ENCODE measurements at places on chromosomes 13 and 19.

DNA sequence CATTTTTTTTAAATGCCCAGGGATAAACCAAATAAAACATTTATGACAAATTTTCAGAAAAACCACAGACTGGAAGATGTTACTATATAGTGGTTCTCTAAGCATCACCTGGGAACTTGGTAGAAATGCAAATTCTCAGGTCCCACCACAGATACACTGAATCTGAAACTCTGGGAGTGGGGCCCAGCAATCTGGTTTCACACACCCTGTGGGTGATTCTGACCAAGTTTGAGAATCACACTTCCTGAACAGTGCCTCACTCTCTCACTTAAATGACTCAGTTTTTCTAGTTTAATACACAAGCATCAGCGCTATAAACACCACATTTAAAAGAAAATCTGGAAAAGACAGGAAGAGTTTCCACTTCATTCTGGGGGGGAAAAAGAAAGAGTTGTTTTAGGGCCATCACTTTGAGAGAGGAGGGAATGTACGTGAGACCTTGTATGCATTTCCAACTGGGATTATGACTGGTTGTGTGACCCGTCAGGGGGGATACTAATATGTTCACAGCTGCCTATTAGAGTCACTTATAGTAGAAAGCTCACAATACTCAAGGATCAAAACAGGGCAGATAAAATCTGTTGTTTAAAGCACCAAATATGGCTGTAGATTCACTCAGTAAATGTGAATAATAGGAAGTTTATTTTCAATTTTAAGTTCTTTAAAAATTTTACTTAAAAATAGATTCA lies 567.7 kb downstream of the GPC6 start:
- no peak for DNase-seq

DNA sequence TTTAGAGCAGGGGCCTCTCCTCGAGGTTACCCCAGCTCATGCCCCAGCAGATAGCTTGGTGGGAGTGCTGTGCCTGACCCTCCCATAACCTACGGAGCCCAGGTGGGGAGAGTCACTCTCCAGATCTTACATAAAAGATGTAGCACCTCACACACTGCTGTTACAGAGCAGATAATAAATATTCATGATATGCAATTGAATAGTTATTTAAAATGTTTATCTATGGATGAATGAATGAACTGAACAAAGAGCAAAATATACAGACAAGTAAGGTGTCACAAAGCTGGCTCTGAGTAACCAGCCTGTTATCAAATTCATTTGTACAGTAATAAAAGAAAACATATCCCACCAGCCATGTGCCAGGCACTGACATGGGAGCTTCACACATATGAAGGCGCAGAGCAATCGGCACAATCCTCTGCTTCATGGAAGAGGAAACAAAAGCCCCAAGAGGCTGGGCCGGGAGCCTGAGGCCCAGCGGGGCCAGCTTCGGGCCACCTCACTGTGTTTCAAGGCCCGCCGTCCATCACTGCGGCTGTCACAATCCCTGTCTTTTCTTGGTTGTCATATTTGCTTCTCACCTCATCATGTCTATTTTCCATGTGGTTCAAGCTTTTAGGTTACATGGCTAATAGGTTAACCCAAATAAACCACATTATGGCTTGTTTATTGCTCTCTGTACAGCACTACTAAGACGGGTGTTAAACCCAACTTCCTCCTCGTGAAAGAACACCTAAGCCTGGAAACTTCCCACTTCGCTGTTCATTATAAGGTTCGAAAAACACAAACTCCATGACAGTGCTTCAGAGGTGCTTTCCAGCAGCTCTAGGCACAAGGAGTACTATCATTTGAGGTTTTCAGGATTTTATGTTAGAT lies 78.4 kb downstream of the IRS2 start:
- no peak for DNase-seq

DNA sequence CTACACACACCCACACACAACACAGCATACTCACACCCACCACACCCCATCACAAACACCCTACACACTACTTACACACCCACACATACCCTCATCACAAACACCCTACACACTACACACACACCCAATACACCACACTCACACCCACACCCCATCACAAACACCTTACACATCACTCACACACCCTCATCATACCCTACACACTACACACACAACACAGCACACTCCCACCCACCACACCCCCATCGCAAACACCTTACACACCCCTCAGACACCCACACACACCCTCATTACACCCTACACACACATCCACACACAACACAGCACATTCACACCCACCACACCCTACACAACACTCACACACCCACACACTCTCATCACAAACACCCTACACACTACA lies 15.8 kb downstream of the PEPD start:
- no peak for DNase-seq

DNA sequence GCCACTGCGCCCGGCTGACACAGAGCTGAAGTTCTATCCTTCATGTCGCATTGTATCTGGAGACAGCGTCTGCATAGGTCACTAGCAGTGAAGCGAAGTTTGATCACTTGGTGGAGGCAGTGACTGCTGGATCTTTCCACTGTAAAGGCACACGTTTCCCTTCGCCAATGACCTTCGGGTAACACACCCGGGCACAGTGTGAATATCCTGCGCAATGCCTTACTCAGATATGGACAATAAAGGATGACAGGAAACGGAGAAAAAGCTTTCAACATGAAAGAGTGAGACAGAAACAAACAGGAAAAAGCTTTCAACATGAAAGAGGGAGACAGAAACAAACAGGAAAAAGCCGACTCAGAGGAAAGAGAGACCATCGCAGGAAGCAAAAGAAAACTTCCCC lies 17.1 kb downstream of the ARL11 start:
- DNase-seq, result no peak

DNA sequence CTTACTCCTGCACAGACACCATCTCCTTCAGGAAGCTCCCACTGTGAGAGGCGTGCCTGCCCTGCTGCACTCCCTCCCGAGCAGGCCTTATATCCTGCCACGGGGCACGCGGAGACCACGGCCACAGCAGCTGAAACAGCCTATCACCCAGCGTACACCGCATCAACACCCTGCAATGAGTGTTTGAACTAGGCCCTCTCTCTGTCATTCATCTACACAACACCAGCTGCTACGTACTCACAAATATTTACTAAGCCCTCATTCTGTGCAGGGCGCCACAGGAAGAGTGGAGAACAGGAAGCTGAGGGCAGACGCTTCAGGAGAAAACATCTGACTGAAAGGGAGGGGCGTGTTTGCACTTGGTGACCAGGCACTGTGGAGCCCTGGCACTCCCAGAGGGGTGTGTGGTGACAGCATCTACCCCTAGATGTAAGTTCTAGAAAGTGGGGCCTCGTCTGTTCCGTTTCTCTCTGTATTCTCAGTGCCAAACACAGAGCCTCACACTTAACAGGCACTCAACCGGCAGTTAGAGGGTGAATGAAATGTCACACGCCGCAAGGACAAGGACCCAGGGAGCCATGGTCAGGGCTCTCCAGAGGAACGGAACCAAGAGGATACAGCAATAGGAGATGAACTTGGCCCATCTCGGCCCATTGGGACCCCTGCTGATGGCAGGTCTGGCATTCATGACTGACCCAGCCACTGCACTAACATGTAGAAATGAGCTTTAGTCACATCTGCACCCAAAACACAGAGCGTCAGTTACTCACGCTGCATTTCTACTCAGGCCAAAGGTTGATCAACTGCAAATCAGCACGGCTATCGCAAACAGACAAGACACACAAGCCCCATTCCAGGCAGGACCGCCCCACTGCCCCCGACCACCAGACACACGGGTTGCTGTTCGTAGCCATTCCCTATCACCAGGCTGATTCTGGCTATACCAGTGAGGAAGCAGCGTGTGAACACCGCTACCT lies 15.7 kb downstream of the RANBP3 start:
- peak; percentile 62 for DNase-seq

DNA sequence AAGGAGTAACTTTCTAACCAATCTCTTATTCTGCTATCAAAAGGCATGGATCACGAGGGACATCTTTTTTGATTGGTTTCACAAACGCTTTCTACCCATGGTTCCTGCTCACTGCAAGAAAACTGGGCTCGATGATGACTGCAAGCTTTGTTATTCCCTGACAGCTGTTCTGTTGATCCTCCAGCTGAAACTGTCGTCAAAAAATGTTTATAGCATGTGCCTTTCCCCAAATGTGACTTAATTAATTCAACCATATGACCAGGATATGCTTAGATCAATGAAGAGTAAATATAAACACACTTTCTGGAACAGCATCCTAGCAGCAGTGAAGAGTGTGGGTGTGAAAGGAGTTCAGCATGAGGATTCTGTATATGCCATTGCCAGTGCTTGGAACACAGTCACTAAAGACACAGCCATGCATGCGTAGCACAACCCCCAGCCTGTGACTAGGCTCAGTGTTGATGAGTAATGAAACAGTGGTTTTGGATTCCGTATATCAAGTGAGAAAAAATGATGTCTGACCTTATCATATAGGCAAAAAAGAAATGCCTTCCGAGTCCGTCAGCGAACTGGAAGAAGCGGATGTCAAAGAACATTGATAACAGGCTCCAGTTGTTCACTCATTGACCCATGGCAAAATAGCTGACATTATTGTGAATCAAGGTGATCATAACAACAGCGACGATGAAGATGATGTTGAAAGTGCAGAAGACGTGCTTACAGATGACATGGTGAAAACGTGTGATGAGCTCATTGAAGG lies 347.4 kb downstream of the FGF9 start:
- no peak for DNase-seq

DNA sequence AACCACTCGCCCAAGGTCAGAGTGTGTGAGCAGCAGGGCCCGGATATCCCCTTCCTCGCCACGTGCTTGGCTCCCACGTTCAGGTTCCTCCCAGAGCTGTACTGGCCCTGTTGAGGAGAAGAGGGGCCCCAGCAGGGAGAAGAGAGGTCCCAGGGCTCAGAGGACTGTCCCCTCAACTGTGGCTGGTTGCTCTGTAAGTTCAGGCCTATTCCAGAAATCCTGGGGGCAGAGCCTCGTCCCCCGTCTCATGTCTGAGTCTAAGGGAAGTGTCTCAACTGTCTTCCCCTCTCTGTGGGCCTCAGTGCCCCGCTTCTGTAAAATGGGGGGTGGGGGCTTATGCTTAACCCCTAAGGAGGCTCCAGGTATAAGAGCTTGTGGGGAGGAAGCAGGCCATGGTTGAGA lies 3.9 kb downstream of the PPP5C start:
- DNase-seq, result no peak

- DNase-seq, result peak; percentile 77
Measured at GRCh38 chr19:17209126-17210036, 5.8 kb upstream of the USE1 start.

GRCh38 chr13:74794582-74794981 lies 660.4 kb upstream of the KLF12 start:
- DNase-seq, result no peak

GRCh38 chr19:8513036-8513686 lies 806 bp downstream of the ZNF414 start:
- no peak for DNase-seq

- no peak for DNase-seq
Measured at GRCh38 chr13:26787961-26788360, 27.4 kb upstream of the GPR12 start.

GRCh38 chr13:36848199-36848982 lies 29.4 kb downstream of the RFXAP start:
- no peak for DNase-seq

GRCh38 chr13:40756042-40756441 lies 14.9 kb downstream of the MRPS31 start:
- no peak for DNase-seq

- no peak for DNase-seq
Measured at GRCh38 chr13:110366733-110367132, 59.6 kb downstream of the COL4A2 start.

- DNase-seq, result no peak
Measured at GRCh38 chr19:32924200-32924599, 47.6 kb downstream of the CEP89 start.

Measured in COLO829 (cell line).